NCI-H1436 treated with DMSO at 0.1 percent for 48 hours (cell line): ENCODE measurements at places on chromosomes 1 and 21.
A peak's percentile ranks its signal among the peaks of the same experiment; 100 is the strongest.

DNA sequence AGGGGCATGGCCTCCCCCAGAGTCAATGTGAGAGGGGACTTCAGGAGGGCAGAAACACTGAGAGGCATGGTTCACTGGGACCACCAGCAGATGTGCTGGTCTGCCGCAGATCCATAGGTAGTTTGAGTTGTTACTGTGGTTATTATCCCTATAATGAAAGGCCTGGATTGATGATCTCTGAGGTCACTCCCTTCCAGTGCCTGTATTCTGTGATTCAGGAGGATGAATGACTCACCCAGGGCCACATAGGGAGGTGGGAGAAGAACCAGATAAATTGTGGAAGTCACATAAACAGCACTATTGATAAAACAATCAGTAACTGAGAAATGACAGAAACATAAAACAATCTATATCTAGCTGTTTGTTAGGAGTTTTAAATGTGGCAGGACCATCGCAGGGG, 22.7 kb upstream of the ACTL8 start:
- no peak for DNase-seq

DNA sequence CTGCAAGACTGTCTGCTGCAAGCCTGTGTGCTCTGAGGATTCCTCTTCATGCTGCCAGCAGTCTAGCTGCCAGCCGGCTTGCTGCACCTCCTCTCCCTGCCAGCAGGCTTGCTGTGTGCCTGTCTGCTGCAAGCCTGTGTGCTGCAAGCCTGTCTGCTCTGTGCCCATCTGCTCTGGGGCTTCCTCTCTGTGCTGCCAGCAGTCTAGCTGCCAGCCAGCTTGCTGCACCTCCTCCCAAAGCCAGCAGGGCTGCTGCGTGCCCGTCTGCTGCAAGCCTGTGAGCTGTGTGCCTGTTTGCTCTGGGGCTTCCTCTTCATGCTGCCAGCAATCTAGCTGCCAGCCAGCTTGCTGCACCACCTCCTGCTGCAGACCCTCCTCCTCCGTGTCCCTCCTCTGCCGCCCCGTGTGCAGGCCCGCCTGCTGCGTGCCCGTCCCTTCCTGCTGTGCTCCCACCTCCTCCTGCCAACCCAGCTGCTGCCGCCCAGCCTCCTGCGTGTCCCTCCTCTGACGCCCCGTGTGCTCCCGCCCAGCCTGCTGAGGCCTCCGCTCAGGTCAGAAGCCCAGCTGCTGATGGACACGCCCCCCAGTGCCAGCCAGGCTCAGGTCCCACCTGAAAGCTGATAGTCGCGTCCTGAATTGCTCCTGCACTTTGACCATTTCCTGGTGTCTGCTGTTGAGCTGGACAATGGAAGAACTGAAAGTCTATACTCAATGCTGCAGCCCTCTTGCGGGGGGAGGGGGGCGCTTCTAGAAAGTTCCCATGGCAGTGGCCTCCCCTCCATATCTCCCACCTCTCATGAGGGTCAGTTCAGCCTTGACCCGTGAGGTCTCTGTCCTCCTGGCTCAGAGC, 1.2 kb downstream of the KRTAP10-4 start:
- no peak for DNase-seq

DNA sequence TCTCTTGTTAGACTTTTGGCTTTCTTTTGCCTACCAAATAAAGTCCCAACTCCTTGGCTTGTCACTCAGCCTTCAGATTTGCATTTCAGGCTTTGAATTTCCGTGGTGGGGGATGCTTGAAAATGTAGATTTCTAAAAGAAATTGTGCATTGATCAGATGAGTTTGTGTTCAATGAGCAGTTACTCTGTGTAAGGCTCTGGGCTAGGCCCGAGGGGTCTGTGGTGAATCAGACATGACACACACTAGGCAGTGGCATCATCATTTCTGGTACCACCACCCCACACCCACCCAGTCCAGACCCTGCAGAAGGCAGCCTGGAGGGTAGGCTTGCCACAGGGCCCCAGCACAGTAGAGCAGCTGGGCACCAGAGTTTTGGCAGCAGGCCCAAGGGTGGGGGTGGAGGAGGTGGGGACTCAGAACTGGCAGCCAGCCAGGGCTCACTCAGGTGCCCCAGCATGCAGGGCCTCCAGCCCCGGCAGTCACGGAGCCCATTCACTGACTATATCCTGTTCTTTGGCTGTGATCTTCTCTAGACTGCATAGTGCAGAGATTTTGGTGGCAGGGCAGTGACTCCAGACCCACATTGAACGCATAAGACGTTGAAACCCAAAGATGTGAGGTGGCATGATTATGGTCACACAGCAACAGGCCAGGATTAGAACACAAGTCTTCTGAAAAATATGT, 97.2 kb upstream of the ARTN start:
- peak; percentile 77 for DNase-seq

GRCh38 chr1:200960948-200961340, 62.6 kb downstream of the KIF21B start:
- no peak for DNase-seq

DNA sequence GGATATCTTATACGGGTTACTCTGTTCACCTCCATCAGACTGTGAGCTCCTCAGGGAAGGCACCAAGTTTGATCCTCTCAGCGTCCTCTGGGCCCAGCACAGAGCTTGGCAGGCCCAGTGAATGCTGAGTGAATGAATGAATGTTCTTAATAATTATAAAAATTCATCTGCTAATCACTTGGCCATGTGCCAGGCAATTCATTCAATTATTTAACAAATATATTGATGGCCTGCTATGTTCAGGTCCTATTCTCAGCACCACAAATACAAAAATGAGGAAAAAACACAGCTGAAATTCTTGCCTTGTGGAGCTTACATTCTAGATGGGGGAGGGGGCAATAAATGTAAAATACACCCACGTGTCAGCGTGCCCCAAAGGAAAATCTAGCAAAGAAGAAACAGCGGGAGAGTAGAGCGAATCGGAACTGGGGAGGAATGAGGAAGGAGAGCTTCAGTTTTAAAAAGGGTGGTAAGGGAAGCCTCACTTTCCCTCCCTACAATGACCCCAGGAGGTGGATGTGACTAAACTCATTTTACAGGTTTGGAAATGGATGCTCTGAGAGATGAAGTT, 15.8 kb downstream of the CDCP2 start:
- DNase-seq: no peak

DNA sequence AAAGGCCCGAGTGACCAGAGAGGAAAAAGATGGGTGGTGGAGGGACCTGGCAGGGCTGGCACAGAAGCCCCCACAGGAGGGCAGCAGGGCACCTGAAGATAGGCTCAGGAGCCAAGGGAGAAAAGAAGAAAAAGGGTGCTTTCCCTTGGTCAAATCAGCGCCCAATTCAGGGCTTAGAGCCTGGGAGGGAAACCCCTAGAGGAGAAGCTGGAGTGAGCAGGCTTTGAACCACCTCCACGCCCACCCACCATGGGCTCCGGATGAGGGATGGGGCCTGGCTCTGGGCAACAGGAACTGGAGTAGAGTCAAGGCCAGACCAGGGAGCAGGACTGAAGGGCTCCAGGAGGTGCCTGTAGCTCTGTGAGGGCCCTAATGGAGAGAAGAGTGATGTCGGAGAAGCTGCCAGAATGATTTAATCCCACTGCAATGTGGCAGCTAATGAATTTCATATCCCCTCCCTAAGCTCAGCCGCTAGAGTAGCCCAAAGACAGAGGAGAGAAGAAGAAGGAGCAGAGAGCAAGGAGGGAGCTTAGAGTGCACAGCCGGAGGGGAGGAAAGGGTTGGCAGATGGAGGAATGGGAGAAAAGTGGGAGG, 12.0 kb upstream of the PRELP start:
- DNase-seq: no peak

- DNase-seq: no peak
These were observed 321.0 kb downstream of the PTBP2 start for GRCh38 chr1:97042551-97042950.

GRCh38 chr1:86950712-86951419, 36.4 kb downstream of the HS2ST1 start:
- DNase-seq: no peak

DNA sequence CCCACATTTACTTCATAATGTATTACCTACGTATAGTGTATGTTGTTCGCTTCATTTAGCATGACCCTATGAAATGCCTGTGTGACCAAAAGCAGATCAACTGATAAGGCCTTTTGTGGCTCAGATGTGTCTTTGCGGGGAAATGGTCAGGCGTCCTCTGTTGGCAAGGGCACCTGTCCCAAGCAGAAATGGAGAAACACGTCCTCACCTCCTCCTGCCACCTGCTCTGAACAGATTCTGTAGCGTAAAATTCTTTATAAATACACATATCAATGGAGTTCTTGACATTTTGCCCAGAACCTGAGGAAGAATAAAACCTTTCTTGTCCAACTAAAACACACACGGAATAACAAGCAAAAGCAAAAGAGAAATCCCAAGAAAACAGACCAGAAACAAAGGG, 417.9 kb downstream of the KIF26B start:
- no peak for DNase-seq

DNA sequence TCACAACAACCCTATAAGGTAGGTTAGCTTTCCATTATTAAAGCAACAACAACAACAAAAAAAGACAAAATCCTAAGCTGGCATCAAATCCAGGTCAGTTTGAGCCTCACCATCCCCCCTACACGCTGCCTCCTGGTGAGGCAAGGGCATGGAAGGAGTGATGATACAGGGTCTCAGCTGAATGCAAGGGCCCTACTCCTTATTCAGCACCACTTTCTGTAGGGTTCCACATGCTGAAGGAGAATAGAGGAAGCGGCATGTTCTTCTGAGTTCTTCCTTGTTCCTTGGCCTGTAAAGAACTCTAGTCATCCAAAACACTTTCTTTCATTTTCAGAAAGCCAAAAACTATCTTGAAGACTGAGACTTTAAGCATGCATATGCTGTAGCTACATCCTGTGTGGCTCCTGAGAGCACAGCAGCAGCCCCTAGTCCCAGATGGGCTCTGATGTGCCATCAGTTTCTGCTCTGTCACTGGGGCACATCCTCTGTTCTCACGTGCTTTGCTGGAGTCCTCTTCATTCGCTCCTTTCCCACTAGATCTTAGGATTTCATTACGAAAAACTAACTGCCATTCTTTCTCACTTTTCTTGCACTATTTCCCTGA, 6.2 kb downstream of the ILDR2 start:
- no peak for DNase-seq

GRCh38 chr1:231776010-231776756, 149.6 kb downstream of the DISC1 start:
- DNase-seq: no peak

GRCh38 chr1:85857991-85858390, 149.8 kb upstream of the ZNHIT6 start:
- DNase-seq: no peak

GRCh38 chr1:35449334-35450008, 107.7 kb downstream of the KIAA0319L start:
- no peak for DNase-seq

GRCh38 chr1:59570524-59570923, 244.2 kb upstream of the HOOK1 start:
- no peak for DNase-seq

DNA sequence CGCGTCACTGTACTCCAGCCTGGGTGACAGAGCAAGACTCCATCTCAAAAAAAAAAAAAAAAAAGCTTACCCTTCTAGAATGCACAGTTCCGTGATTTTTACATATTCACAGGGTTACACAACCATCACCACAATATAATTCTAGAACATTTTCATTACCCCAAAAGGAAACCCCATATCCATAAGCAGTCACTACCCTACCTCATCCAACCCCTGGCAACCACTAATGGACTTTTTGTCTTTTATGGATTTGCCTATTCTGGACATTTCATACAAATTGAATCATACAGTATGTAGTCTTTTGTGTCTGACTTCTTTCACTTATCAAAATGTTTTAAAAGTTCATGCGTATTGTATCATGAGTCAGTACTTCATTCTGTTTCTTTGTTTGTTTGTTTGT, 22.8 kb downstream of the SYF2 start:
- DNase-seq: no peak
